ENCODE measurements at places on chromosomes 12 and 14. TPM values are rescaled to one million over a fixed set of nuclear protein-coding genes. Genes with fewer than 3 reads are reported as not detected.

FRS2 gene
- total RNA-seq = 65.8 TPM

C12orf54 gene
- not detected for total RNA-seq

KLRF1 gene
- total RNA-seq = not detected

AQP6 gene
- not detected for total RNA-seq

MMP17 gene
- 1.4 TPM for total RNA-seq

PLCZ1 gene
- not detected for total RNA-seq

DNA sequence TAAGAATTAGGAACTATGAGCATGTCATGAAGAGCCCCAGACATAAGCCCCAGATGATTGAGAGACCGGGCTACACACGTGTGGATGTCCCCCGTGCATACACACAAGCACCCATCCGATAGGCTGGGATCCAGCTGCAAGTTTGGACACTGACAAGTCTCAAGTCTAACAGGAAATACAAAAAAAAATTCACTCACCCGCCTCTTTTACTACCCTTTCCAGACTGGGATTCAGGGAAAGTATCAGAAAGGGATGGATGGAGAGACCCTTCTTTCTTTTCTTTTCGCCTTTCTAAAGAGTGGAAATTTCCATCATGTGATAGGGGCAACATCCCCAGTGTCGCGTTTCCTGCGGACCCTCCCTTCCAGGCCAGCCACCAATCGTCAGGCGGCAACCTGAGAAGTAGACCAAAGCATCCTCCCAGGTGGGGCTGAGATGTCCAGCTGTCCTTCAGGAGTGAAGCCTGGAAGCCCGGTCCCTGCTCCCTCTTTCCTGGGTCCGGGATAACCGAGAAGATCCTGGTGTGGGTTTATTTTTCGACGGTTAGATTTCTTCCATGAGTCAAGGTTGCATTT lies 6.4 kb upstream of the SLC38A4 start:
- no peaks in the 10 kb centered on the region for H3K4me1 ChIP-seq
- H3K27ac ChIP-seq = no peak overlapping the region
- DNase-seq = no peak
- peaks cover 17% of the 10 kb centered on the region for H3K27me3 ChIP-seq
- no peak overlapping the region for H3K4me3 ChIP-seq

GRCh38 chr12:6092784-6093722 lies 31.4 kb downstream of the VWF start:
- H3K4me1 ChIP-seq = peaks cover 31% of the 10 kb centered on the region
- no peaks in the 10 kb centered on the region for H3K27me3 ChIP-seq
- no peak overlapping the region for H3K4me3 ChIP-seq
- peak; percentile 92 for DNase-seq
- H3K36me3 ChIP-seq = no peaks in the 10 kb centered on the region

GRCh38 chr12:98821866-98822265 lies 176.8 kb downstream of the APAF1 start:
- no peaks in the 10 kb centered on the region for H3K36me3 ChIP-seq
- no peaks in the 10 kb centered on the region for H3K4me1 ChIP-seq
- no peak overlapping the region for H3K27ac ChIP-seq

DNA sequence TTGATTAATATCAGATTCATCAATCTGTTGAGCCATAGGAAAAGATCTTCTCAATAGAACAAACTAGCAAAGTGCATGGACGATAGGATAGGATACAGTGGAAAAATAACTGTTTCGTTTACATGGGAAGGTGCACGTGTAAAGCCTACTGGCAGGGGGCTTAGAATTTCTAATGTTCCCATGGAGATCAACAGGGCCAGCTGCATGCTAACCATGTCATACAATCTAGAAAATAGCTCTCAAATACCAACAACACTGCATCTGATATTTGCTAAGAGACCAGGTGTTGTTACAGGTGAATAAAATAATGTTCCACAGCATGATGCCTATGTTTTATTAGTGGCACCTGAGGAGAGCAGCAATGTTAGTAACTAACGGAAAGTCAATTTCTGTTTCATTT lies 72.5 kb downstream of the ACSS3 start:
- no peaks in the 10 kb centered on the region for H3K27me3 ChIP-seq
- no peaks in the 10 kb centered on the region for H3K4me1 ChIP-seq

DNA sequence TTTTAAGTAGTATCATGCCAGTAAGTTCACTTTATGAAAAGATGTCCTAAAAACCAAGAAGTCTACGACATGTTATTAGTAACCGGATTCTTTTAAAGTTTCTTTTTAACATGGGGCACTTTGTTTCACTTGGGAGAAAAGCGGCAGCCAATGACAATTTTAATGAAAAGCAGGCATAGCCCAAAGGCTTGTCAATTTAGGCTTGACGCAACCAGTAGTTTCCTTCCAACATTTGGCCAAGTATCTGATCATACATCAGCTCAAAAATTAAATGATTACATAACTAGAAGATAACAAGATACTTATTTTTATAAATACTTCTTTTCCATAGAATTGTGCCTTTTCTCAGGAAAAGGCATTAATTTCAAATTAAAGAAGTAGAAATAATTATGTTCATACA lies 112.8 kb downstream of the TXNDC16 start:
- H3K4me1 ChIP-seq = no peaks in the 10 kb centered on the region
- DNase-seq = no peak
- no peaks in the 10 kb centered on the region for H3K27me3 ChIP-seq
- H3K27ac ChIP-seq = no peak overlapping the region
- no peaks in the 10 kb centered on the region for H3K36me3 ChIP-seq

- H3K36me3 ChIP-seq = no peaks in the 10 kb centered on the region
- H3K27me3 ChIP-seq = no peaks in the 10 kb centered on the region
- H3K4me1 ChIP-seq = no peaks in the 10 kb centered on the region
- H3K27ac ChIP-seq = no peak overlapping the region
- no peak overlapping the region for H3K4me3 ChIP-seq
These were observed 1.5 kb upstream of the SRRM4 start for GRCh38 chr12:118979763-118980406.

GRCh38 chr14:101624536-101624935 lies 63.2 kb downstream of the DIO3 start:
- H3K4me1 ChIP-seq = no peaks in the 10 kb centered on the region
- H3K4me3 ChIP-seq = no peak overlapping the region
- H3K27me3 ChIP-seq = peaks cover 18% of the 10 kb centered on the region

DNA sequence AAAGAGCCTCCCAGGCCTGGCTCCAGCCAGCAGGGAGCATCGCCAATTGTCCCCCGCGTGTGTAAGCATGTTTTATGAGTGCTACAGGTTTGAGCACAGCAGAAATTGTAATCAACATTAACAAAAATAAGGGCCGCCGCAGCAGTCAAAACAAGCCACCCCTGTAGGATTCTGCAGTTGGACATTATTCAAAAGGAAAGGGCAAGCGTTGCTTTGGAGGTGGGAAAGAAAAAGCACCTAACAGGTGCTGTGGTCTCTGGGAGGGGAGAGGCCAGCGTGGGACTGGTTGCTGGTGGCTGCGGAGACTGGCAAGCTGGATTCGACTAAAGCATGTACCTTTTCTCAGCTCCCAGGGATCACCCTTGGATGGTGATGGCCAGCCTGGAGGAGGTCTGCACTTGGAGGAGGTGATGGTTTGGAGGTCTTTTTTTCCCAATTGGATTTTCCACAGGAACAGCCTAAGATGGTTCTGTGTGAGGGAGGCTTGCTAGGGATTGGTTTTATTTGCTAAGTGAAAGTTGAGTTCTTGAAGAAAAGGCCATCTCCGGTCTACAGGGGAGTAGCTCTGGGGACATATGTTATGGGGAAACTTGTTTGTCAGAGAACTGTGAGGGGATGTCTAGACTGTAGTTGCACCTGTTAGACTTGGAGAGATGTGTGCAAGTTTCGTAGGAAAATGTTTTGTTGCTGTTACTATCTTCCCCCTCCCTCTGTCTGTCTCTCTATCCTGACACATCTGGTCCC lies 2.0 kb downstream of the DYRK2 start:
- no peaks in the 10 kb centered on the region for H3K27me3 ChIP-seq
- peak overlapping the region; percentile 92 for H3K27ac ChIP-seq
- no peak for DNase-seq
- no peaks in the 10 kb centered on the region for H3K36me3 ChIP-seq

DNA sequence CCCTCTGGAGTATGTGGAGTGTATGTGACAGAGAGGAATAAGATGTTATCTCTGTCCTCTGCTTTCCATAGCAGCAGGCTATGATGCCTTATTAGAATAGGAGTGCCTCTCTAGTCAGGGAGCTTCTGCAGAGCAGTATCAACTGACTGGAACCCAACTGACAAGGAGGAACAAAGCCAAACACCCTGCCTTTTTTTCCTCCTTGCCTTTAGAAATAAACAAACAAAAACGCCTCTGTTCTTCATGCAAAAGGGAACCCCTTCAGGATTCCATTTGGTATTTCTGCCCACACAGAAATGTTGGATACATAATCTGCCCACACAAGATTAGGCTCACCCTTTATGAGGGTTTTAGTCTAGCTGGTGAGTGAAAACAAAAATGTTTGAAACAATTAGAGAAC lies 50.3 kb downstream of the VRK1 start:
- H3K27me3 ChIP-seq = no peaks in the 10 kb centered on the region
- no peak overlapping the region for H3K27ac ChIP-seq
- H3K4me1 ChIP-seq = 0 out of 2 replicates have a peak, but pooled peaks cover 1% of the 10 kb centered on the region
- DNase-seq = no peak

DNA sequence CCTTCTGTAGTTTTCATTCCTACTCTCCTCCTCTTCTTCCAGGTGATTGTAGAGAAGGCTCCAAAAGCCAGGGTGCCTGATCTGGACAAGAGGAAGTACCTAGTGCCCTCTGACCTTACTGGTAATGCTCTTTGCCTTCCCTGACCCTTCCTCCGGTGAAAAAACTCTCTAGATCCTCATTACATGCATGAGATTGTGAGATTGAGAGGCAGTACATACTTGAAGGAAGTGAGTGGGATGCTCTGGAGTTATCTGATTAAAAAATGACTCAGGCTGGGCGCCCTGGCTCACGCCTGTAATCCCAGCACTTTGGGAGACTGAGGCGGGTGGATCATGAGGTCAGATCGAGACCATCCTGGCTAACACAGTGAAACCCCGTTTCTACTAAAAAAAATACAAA lies 5.3 kb downstream of the GABARAPL1 start:
- peaks cover 5% of the 10 kb centered on the region for H3K4me1 ChIP-seq
- no peak for DNase-seq
- H3K27ac ChIP-seq = no peak overlapping the region
- peaks cover 44% of the 10 kb centered on the region for H3K36me3 ChIP-seq

DNA sequence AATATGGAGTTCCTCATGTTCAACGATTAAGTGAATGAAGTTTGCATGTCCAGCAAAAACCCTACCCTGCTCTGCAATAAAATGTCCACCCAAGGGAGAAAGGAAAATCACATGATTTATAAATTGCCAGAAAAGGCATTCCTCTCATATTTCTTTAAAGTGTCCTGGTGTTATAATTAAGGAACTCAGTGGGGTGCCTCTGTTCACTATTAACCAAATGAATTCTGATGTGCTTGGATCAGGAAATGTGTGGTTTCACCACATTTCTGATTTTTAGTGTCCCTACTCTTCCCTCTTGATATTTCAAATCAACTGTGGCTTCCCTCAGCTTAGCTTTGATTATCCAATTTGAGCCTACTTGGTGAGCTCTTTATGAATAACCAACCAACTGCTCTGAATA lies 208.1 kb downstream of the PHLDA1 start:
- no peak overlapping the region for H3K4me3 ChIP-seq
- no peaks in the 10 kb centered on the region for H3K27me3 ChIP-seq
- H3K27ac ChIP-seq = no peak overlapping the region
- no peak for DNase-seq

DNA sequence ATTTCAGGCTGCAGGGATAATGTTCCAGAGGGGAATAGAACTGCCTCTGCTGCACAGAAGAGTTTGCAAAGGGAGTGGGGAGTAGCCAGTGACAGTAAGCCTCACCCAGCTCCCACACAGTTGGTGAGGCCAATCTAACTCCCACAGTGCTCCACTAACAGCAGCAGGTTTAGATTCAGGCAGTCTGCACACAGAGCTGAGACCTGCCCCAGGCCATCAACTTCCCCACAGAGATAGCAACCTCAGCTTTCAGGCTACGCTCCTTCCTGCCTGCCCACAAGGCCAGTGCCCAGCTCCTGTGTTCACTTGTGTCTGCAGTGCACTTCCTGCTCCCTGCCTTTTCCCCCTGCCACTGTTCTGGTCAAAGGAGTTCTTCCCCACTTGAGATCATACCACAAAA lies 107.5 kb downstream of the TBC1D30 start:
- H3K4me1 ChIP-seq = no peaks in the 10 kb centered on the region
- DNase-seq = no peak
- H3K36me3 ChIP-seq = no peaks in the 10 kb centered on the region
- H3K27ac ChIP-seq = no peak overlapping the region

DNA sequence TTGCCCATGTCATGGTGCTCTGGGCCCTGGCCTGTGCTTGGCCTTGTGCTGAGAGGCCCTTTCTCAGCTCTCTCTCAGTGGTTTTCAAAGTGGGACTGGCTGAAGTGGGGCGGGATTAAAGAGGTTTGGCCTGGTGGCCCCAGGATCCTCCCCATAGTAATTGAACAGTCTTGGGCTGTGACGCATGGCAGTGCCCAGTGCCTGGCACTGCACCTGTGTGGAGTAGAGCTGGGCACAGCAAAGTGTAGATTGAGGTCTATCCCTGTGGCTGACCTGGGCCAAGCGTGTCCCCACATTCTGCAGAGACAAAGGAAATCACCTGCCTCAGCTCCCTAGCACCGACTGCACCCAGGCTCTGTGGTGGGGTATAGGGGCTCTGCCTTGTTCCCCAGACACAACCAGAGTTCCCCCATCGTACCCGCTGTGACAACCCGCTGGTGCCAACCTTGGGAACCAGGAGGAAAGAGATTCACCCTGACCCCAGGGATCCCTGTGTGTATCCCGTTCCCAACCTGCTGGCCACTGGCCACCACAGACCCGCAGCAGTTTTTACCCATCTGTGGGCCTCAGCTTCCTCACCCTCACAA lies 9.9 kb upstream of the CYP46A1 start:
- no peak overlapping the region for H3K27ac ChIP-seq
- H3K4me1 ChIP-seq = no peaks in the 10 kb centered on the region
- peaks cover 12% of the 10 kb centered on the region for H3K27me3 ChIP-seq

DNA sequence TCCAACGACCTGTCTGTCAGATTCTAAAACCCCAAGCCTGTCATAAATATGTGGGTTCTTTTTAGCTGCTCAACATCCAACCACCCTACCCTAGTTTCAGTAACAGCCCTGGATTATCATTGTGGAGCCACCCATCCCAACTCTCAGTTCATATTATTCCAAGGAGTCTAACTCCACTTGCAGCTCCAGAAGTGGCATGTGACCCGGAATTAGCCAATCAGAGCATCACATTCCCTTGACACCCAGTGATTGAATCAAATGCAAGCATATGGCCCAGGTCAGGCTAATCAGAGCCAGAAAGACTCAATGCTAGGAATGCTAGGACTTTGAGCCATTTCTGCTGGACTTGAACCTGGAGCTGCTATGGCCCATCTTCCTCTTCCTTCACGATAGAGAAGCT lies 17.1 kb upstream of the HSP90B1 start:
- no peaks in the 10 kb centered on the region for H3K36me3 ChIP-seq
- H3K4me1 ChIP-seq = peaks cover 15% of the 10 kb centered on the region
- DNase-seq = no peak
